ENCODE measurements at places on chromosomes 11 and 22.

DNA sequence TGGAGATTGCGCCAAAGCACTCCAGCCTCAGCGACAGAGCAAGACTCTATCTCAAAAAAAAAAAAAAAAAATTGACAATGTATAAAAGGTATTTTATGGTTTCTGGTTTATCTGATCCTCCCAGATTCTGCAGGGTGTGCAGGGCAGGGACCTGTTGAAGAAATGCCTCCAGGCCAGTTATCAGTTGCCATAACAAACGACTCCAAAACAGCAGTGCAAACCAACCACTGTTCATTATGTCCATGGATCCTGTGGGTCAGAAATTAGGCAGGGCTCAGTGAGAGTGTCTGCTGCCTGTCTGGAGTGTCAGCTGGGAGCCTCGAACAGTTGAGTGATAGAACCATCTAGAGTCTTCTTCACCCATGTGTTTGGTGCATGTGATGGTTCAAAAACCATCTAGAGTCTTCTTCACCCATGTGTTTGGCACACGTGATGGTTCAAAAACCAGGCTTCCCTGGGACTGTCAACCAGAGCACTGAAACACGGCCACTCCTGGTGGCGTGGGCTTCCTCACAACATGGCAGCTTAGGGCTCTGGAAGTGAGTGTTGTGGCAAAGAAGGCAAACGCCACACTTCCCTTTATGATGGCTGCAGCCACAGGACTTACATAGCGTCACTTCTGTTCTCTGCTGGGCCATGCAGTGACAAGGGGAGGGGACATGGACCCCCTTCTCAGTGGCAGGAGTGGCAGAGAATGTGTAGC is 115.1 kb upstream of the CRYBB3 start:
- DNase-seq: no peak

- no peak for DNase-seq
These were observed at the start of gene TMEM123 for GRCh38 chr11:102452461-102453301. Gene TMEM123 (minus strand): TSS chr11:102452765. CDS start chr11:102452623, 142 bp downstream.

GRCh38 chr22:48076008-48076407 is 1313.6 kb downstream of the TBC1D22A start:
- no peak for DNase-seq

DNA sequence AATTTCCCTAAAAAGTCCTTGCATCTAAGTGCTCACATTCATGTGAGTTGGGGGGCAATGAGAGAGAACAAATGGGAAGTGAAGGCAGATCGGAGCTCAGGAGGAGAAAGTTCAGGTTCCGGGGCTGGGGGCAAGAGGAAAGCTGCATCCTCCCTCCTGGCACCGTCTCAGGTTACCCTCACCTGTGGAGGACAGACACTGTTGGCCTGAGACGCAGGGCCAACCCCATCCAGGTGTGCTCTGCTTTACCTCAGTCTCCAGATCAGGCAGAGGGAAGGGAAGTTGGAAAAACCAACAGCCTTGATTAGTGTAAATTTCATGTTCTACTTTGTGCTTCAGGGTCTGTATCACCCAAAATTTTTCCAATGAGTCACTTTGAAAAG is 146.9 kb downstream of the TRIM29 start:
- no peak for DNase-seq

DNA sequence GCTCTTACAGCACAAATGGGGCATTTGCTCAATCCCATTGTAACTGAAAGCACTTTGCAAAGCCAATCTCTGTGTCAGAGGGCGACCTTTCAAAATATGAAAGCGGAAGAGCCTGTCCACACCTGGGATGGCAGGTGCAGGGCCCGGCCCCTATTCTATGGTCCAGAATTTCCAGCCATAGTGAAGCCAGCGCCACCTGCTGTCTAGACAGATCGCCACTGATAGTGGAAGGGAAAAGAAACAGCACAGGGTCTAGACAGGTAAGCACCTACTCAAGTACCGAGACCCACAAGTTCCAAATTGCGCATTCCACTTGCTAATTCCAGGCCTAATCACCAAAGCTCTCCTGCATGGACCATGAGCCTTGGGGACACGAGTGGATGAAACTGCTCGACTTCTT is 141.4 kb downstream of the NTM start:
- no peak for DNase-seq

GRCh38 chr11:3867209-3868091 is 12.0 kb downstream of the STIM1 start:
- DNase-seq: no peak

DNA sequence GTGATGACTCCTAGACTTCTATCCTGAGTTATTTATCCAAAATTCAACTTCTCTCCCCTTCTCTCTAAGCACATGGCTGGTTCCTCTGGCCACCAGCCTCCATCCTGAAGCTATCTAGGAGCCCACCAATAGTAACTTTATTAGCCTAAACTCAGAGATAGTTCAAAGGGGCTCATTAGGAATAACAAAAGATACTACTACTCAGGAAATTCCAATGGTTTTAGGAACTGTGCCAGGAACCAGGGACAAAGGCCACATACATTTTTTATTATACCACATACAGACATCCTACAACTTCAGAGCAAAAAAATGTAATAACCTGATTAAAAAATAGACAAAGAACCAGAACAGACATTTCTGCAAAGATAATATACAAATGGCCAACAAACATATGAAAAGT is 27.9 kb downstream of the SLC25A17 start:
- DNase-seq: no peak
